ENCODE measurements at places on chromosomes 1 and 21. TPM values are rescaled to one million over a fixed set of nuclear protein-coding genes. Genes with fewer than 3 reads are reported as not detected.

GRCh38 chr1:58714544-58714943 lies 14.7 kb upstream of the MYSM1 start:
- H3K4me3 ChIP-seq, result no peak overlapping the region
- H3K27ac ChIP-seq, result no peak overlapping the region
- DNase-seq, result no peak
- peaks cover 7% of the 10 kb centered on the region for H3K4me1 ChIP-seq
- H3K27me3 ChIP-seq, result no peaks in the 10 kb centered on the region

DNA sequence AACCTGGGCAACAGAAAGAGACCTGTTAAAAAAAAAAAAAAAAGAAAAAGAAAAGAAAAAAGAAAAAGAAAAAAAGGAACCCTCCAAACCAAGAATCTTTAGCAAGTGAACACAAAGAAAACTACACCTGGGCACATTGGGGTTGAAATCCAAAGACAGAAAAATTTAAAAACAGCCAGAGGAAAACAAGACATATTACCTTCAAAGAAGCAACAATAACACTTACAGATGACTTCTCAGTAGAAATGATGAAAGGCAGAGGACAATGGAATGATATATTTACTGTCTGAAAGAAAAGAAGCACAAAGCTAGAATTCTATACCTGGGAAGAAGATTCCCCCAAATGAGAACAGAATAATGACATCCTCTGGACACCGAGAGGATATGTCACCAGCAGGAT lies 2.7 kb upstream of the KRTAP10-1 start:
- H3K4me3 ChIP-seq, result no peak overlapping the region
- no peak for DNase-seq
- no peak overlapping the region for H3K27ac ChIP-seq
- no peaks in the 10 kb centered on the region for H3K4me1 ChIP-seq
- H3K27me3 ChIP-seq, result peaks cover 2% of the 10 kb centered on the region

GRCh38 chr1:29650476-29650875 lies 414.2 kb downstream of the PTPRU start:
- no peaks in the 10 kb centered on the region for H3K36me3 ChIP-seq
- H3K4me1 ChIP-seq, result no peaks in the 10 kb centered on the region
- no peak for DNase-seq

Gene C1orf210
- total RNA-seq, result 0.66 TPM

Gene NAV1
- total RNA-seq, result 4.0 TPM

DNA sequence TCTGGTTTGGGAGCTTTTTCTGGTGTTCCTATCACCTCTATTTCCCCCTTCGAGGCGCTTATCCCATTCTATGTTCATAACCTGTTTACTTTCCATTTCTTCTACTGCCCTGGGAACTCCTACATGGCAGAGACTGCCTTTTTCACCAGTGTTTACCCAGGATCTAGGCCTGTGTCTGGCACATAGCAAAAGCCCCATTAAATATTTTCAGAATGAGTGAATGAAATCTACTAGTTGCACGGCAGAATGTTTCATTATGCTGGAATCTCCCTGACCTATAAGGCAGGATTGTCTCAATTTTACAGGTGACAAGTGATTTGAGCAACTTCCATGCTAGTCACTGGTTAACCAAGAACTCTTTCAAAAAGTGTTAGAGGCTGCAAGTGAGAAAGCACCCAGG lies 70.1 kb downstream of the PGM1 start:
- H3K27me3 ChIP-seq, result no peaks in the 10 kb centered on the region
- no peak overlapping the region for H3K27ac ChIP-seq
- H3K4me1 ChIP-seq, result no peaks in the 10 kb centered on the region
- H3K4me3 ChIP-seq, result no peak overlapping the region
- DNase-seq, result no peak

Gene MYBPH
- total RNA-seq, result 0.99 TPM

DNA sequence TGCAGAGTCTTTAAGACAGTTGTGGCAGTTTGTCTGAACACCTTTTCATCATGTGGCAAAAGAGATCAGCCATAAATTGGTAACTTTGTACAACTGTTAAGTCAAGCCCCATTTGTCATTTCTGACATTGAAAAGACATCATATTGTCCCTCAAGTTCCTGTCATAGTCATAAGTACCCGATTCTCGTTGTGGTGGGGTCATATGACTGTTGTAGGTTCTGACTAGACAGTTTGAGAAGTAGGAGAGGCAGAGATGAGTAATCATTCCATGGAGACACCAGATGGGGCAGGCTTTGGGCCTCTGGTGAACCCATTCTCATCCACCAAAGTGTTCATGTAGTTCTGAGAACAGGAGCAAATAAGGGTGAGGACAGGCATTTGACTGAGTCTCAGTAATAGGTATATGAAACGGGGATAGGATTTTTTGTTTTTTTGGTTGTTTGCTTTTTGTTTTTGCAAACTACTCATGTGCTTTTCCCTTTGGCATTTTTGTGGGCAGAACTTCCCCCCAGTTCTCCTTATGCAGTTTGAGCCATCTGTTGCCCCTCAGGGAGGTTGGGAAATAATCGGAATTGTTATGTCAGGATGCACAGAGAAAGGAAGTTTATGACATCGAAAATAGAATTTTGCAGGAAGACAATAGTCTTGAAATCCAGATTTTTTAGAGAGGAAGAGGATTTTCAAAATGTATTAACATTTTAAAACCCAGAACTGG lies 86.9 kb upstream of the KCNE2 start:
- no peaks in the 10 kb centered on the region for H3K36me3 ChIP-seq
- no peaks in the 10 kb centered on the region for H3K27me3 ChIP-seq
- no peaks in the 10 kb centered on the region for H3K4me1 ChIP-seq
- DNase-seq, result no peak
- no peak overlapping the region for H3K27ac ChIP-seq

Gene PROK1
- total RNA-seq, result 0.19 TPM

DNA sequence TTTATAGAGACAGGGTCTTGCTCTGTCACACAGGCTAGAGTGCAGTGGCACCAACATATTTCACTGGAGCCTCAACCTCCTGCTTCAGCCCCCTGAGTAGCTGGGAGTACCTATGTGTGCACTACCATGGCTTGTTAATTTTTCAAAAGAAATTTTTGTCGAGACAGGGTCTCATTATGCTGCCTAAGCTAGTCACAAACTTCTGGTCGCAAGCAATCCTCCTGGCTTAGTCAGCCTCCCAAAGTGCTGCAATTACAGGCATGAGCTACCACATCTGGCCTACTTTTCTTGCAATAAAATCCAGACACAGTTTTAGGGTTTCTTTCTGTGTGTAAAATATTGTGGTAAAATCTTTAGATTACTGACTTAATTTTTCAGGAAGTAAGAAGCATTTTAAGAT lies 27.9 kb upstream of the NTPCR start:
- H3K27ac ChIP-seq, result no peak overlapping the region
- H3K4me3 ChIP-seq, result no peak overlapping the region
- H3K27me3 ChIP-seq, result no peaks in the 10 kb centered on the region
- H3K36me3 ChIP-seq, result no peaks in the 10 kb centered on the region
- H3K4me1 ChIP-seq, result peaks cover 22% of the 10 kb centered on the region

Gene C4BPB
- 0.71 TPM for total RNA-seq

- H3K27me3 ChIP-seq, result peaks cover 32% of the 10 kb centered on the region
- H3K27ac ChIP-seq, result peak overlapping the region; percentile 38
Observed at GRCh38 chr1:206503591-206504362, 3.6 kb upstream of the RASSF5 start.

Gene CCNL2
- 73.8 TPM for total RNA-seq

DNA sequence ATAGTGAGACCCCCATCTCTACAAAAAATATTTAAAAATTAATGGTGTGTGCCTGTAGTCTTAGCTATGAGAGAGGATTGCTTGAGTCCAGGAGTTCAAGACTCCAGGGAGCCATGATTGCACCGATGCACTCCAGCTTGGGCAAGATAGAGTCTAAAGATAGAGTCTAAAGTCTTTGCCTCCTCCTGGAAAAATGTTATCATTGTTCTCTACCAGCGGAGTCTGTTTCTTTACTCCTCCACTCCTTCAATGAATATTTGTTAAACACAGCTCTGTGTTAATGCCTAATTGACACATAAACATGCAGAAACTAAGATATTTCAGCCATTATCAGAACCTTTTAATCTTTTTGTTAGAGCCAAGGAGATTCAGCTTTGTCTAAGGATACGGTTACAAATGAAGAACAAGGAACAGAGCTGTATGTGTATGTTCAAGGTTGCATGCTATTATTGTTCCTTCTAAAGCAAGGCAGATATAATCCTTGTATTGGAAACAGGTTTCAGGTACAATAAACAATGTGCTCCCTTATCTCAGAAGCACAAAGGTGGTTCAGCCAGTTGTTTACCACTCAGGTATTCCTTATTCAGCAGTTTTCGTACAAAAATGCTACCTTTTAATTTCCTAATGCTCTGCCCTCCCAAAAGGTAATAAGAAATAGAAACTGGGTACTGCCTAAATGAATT lies 15.4 kb downstream of the OVAAL start:
- H3K36me3 ChIP-seq, result no peaks in the 10 kb centered on the region
- no peak overlapping the region for H3K27ac ChIP-seq
- no peak for DNase-seq
- no peaks in the 10 kb centered on the region for H3K4me1 ChIP-seq
- no peaks in the 10 kb centered on the region for H3K27me3 ChIP-seq

Gene LINGO4
- total RNA-seq, result 0.52 TPM

GRCh38 chr1:234381699-234382555 lies 8.7 kb downstream of the COA6 start:
- no peak overlapping the region for H3K4me3 ChIP-seq
- H3K4me1 ChIP-seq, result no peaks in the 10 kb centered on the region
- no peaks in the 10 kb centered on the region for H3K27me3 ChIP-seq
- no peak for DNase-seq
- H3K27ac ChIP-seq, result no peak overlapping the region
- H3K36me3 ChIP-seq, result peaks cover 22% of the 10 kb centered on the region

Gene MAP1LC3C
- total RNA-seq, result 0.47 TPM

DNA sequence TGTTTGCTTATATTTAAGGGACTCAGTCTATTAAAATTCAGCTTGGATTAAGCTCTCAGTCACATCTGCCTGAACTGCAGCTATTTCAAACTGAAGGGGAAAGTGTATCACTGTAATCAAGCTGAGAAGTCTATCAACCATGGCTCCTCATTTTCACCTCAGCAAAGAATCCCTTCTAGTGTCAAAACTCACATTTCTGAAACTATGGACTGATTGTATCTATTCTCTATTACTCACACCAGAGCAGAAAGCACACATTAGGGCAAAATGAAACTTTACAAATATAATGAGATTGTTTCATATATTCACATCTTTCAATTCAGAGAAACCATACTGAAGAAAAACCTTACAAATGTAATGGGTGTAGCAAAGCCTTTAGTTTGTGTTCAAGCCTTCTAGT lies 14.6 kb upstream of the C1orf146 start:
- H3K4me3 ChIP-seq, result no peak overlapping the region
- no peaks in the 10 kb centered on the region for H3K4me1 ChIP-seq
- H3K27ac ChIP-seq, result no peak overlapping the region

Gene TTC39A
- total RNA-seq, result 1.1 TPM

DNA sequence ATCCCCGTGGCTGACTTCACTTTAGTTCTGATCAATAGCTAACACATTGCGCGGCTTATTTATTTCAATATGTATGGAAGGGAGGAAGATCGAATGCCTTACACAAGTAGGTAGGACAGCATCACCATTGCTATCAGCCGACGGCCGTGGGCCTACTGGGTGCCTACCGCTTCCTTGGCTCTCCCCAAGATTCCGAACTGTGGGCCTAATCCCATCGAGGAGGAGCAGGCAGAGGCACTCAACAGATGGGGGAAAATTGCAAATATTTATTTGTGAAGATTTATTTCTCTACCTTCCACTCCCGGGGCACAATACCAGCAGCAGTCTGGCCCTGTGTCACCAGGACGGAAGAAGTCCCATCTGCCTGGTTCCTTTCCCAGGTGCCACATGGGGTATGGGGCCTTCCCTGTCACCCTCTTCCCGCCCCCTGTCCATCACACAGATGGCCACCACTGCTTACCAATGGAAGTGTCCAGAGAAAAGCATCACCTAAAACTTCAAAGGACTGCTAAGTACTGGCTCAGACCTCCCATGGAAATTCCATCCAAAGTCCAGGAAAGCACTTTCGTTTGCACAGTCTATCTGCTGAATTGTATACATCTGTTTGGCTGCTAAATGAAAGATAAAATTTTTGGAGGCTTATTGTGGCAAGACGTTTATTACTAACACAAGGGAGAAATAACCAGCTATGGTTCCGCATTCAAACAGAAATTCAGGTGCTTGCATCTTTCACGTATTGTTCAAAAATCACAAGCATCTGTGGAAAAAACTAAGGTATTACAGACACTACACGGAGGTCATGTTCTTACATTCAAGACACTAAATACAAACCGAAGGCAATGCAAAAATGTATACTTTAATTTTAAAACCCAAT lies 11.8 kb downstream of the AGT start:
- no peaks in the 10 kb centered on the region for H3K27me3 ChIP-seq
- no peak overlapping the region for H3K4me3 ChIP-seq
- H3K27ac ChIP-seq, result no peak overlapping the region
- DNase-seq, result no peak
- H3K36me3 ChIP-seq, result no peaks in the 10 kb centered on the region

GRCh38 chr21:35649186-35649585 lies 411.1 kb downstream of the SETD4 start:
- no peaks in the 10 kb centered on the region for H3K36me3 ChIP-seq
- H3K4me1 ChIP-seq, result no peaks in the 10 kb centered on the region
- no peaks in the 10 kb centered on the region for H3K27me3 ChIP-seq

DNA sequence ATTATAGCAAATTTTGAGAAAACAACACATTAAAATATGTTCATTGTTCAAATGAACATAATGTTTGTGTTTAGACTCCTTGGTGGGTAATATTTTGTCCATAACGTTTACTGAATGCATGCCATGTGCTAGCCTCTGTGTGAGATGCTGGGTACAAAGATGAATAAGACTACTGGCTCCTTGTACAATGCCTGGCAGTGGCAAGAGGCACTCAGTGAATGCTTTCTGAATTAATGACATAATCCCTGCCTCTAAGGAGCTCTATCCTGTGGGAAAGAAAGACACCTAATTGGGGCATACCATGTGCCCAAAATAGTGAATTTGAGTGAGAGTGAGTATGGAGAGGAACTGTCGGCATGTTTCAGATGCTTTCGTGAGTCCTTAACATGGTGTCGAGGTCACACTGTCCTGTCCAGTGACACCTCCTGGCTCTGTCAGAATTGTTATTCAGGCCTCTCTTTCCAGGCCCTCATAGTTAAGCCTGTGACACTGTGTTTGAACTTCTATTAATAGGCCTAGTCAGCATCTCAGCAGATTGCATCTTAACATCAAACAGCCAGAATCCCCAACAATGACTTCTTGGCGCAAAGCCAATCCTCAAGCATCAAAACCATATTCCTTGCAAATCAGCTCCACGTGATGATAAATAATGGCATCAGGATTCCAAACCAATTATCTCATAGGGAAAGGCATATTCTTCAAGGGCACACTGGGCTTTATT lies 32.8 kb upstream of the S1PR1 start:
- no peak overlapping the region for H3K27ac ChIP-seq
- H3K4me3 ChIP-seq, result no peak overlapping the region
- H3K36me3 ChIP-seq, result no peaks in the 10 kb centered on the region
- no peak for DNase-seq
- H3K4me1 ChIP-seq, result no peaks in the 10 kb centered on the region
- H3K27me3 ChIP-seq, result no peaks in the 10 kb centered on the region

Measured in thymus (tissue), 14 donors.